Erythroblast (primary cell): ENCODE measurements at places on chromosomes 12 and 14.

DNA sequence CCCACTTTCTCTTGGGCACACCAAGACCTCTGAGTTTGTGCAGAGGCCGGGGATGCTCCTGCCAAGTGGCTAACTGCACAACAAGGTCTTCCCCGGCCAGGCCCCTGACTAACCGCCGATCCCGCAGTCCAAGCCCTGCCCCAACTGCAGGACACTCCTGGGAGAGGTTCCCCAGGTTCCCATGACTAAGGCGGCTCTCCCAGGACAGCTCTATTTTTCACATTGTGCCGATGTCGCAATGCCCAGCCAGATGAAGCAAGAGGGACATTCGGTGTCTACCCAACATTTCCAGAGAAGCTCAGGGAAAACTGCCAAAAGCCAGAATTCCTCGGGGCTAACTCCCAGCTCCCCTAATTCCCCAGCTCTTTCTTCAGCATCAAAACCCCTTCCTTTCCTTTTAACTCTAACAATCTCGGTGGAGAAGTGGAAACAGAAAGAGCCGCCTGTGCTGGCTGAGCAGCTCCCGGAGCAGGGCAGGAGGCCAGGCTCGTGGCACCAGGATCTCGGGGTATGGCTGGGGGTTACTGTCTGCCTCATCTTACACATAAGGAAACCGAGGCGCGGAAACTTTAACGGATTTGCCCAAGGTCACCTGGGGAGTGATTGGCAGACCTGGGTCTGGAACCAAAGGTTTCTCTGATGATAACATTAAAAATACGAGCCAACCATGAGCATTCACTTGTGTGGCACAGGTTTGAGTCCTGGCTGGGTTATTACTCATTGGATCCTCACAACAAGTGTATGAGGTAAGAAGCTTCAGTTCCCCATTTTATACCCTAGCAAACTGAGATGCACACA, 318.2 kb downstream of the BCL11B start:
- DNase-seq, result no peak

- DNase-seq, result no peak
Observed at GRCh38 chr12:124097701-124098100, 124.7 kb downstream of the ZNF664 start.

DNA sequence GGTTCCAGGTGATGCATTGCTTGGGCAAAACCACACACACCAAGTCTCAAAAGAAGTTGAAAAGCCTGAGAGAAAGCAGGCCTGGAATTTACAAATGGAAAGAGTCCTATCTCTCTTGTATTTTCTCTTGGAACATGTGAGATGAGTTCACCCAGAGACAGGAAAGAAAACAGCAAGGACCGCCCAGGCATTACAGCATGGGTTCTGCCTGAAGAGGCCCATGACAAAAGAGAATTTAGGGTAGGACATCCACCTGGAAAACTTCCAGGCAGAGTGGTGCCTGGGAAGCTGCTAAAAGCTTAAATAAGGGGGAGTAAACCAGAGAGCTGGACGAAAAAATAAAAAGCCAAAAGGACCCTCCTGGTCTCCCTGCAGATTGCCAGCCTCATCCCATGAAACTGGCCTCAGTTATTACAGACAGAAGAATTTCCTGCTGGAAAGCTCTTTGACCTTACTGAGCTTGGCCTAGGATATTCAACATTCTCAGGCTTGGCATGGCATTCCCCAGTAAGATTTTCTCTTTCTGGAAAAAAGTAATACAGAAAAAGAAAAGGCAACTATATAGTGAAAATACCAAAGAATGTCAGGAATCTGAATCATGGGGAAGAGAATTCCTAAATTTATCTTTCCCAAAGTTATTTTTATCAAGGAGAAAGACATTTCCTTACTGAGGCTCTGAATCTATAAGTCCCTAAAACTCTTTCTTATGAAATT, 121.3 kb upstream of the NUDT4 start:
- no peak for DNase-seq

GRCh38 chr14:50333014-50333509, 20.9 kb downstream of the DMAC2L start:
- no peak for DNase-seq

DNA sequence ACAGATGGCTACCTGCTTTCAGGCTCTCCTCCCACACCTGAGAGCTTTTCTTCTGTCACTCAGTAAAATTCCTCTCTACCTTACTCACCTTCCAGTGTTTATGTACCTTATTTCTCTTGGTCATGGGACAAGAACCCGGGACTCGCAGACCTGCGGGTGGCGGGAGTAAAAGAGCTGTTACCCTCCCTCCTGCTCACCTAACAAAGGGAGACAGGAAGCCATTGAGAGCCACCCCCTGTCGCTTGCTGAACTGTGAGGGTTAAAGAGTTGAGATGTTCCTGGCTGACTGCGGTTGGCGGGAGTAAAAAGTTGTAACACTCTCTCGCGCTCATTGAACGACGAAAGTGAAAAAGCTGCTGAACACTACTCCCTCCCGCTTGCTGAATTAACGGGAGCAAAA, 1935.1 kb upstream of the FLRT2 start:
- DNase-seq, result no peak
